ENCODE measurements at places on chromosomes 3 and 15.

- peak; percentile 96 for DNase-seq
Measured at GRCh38 chr3:126022741-126023359, 53.9 kb downstream of the ROPN1B start.

- no peak for DNase-seq
Measured at GRCh38 chr3:134394380-134394779, 20.1 kb upstream of the AMOTL2 start.

DNA sequence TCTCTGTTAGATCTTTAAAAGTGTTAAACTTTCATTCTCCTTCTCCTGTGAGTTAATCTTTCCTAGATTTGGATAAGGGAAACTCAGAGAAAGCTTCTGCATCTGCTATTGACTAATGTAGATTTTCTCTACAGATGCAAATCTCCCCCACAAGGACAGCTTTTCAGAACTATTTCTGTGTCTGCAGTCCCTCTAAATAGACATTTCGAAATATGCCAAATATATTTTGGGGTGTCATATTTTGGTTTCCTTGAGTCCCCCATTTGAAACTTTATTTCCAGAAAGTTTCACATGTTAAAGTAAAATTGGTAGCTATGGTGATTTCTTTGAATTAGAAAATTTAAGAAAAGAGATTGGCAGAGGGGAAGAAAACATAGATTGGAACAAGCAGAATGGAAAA is 852.3 kb upstream of the ALCAM start:
- no peak for DNase-seq

- no peak for DNase-seq
Measured at GRCh38 chr15:65204236-65204930, 6.9 kb downstream of the CILP start.

- peak; percentile 88 for DNase-seq
Measured at GRCh38 chr3:42412526-42413155, 2.2 kb upstream of the LYZL4 start.

All from NCI-H524 (cell line).